ENCODE measurements at places on chromosomes 6 and 20. TPM values are rescaled to one million over a fixed set of nuclear protein-coding genes. Genes with fewer than 3 reads are reported as not detected.

DNA sequence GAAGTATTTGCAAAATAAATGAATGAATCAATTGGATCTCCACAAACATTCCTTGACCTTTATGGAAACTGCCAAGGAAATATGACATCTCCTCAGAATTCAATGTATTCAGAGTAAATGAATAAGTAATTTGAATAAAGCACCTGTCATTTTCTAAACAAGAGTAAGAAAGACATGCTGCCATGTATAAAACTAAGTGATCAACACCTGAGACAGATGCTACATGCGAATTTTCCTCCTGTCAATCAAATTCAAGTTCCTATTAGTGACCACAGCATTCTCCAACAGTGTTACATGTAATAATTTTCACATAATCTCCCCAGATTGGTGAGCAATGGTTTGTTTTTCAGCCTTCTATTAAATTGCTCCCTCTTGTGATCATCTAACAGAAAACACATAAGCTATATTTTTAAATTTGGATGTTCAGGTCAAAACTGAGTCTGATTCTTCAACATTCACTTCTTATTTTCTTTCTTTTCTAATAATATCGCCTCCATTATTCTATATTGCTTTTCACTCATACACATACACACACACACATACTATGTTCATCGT lies 163.2 kb upstream of the RNF217 start:
- DNase-seq = no peak

GRCh38 chr6:163427498-163428254 lies 13.2 kb downstream of the QKI start:
- DNase-seq = no peak

The CGA gene
- total RNA-seq = not detected

DNA sequence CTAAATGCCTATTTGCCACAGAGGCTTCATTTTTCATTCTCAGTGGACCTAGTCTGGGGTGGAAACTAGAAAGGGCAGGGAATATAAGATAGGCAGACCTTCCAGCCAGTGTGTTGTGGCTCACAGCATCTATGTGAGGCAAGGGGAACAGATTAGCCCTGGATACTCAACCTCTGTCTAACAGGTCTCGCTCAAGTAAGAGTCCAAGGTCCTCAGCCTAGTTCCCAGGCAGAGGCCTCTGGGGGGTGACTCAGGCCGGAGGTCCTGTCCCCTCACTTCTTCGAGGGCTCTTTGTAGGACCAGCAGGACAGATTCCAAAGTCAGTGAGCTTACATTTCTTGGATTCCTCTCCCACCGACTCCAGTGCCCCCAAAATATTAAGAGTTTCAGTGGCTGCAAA lies 106.6 kb downstream of the ZMYND8 start:
- DNase-seq = no peak

The PRELID3B gene
- 26.8 TPM for total RNA-seq

- DNase-seq = no peak
Observed at GRCh38 chr20:39691151-39691862, 729.2 kb downstream of the DHX35 start.

DNA sequence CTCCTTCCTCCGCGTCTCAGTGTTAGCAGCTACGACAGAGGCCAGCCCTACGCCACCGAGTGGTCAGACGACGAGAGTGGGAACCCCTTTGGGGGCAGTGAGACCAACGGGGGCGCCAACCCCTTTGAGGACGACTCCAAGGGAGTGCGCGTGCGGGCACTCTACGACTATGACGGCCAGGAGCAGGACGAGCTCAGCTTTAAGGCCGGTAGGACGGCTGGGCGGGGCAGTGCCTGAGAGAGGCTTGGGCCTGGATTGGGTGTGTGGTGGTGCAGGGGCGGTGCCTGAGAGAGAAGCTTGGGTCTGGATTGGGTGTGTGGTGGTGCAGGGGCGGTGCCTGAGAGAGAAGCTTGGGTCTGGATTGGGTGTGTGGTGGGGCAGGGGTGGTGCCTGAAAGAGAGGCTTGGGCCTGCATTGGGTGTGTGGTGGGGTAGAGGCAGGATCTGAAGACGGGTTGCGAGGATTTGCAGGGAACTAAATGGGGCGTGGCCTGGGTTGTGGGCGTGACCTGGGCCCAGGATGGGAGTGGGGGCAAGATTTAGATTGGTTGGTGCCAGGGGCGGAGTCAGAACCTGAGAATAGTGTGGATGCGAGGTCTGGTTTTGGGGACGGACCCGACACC lies 24.4 kb downstream of the SPDEF start:
- peak; percentile 72 for DNase-seq

The OTOR gene
- total RNA-seq = not detected

DNA sequence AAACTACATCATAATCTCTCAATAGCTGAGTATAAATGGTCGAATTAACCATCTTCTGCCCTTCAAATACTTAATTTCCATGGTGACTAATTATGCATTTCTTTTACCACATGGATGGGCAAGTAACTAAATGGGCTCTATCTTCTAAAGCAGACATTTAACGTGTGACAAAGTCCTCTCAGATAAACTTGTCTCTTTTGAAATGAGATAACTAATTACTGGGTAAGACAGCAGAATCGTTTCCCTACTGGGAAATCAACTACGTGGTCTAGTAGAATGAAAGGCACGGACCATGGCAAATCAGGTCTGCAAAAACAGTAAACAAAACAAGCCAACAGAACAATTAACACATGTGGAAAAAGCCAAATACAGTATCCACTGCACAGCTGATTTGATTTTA lies 137.7 kb downstream of the BACH2 start:
- DNase-seq = no peak

DNA sequence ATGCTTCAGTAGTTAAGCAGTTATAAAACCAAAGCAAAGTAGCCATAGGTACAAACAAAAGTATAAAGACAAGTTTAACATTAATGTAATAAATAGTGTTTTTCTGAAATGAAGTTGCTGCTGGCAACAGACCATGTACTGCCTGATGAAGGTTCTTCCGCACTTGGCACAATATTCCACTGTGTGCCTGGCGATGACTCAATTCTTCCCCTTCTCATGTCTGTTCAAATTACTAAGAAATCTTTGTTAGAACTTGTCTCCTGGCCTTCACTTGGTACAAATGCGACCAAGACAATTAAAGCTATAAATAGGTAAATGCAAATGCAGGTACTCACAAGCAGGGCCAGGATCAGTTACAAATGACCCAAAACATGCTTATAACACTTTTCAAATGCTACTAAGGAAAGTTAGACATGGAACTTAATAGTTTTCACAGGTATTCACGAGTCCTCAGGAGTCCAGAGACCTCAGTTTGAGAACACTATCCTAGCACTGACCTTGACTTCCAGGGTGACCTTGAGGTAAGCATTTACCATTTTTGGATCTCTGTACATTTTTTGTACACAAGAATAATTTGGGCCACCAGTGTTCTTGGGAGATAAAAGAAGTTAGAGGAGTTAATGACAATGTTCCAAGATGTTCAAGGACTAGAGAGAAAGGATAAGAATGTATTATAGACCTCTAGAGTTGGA lies 8.1 kb upstream of the DDR1 start:
- DNase-seq = peak; percentile 83

The LY6G6F gene
- not detected for total RNA-seq

The PAK5 gene
- 4.8 TPM for total RNA-seq

DNA sequence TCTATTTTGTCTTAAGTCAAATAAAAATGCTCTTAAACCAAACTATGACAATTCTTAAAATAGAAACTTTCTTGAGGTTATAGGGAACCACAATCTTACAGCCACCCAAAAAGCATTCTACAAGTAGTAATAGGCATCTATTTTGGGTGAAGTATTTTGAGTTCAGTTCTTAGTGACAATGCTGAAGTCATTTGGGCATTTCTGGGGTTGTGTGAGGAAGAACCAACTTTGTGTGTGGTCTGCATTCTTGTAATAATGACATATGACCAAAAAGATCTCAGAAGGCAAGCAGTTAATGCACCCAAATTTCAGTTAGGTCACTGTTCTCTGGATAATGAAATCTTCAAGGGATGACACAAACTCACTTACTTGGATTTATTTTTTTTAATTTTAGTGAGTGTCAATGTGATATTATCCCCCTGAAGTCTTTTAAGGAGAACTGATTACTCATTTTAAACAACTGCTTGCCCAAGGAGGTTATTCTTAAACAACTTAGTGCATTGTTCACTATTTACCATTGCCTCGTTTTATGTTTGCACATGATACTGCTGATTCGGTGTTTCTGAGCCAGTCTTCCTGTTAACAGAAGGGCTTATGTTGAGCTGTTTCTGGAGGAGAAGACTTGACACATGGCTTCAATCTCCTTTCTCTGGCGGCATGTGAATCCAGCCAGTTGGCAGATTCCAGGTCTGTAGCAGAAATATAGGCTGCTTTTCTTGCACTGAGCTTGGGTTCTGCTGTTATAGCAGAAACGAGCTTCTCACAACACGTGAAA lies 618.9 kb downstream of the BCKDHB start:
- DNase-seq = no peak

DNA sequence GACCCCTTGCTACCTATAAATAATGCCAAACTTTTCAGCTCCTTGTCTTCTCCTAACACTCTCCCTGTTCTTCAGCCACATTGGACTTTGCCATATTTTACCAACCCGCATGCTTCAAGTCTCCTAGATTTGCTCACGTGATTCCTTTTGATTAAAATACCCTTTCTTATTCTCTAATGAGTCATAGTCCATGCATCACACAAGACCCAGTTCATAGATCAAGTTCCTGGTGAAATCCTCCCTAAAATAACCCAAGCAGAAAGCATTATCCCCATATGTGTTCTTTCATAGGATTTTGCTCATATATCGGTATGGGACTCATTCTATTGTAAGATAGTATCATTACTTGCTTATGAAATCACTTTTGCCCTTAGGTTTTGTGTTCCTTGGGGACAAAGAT lies 108.9 kb upstream of the STXBP5 start:
- DNase-seq = no peak

- DNase-seq = no peak
Observed at GRCh38 chr6:140204154-140204553, 829.7 kb upstream of the CITED2 start.

The BNIP5 gene
- total RNA-seq = not detected

- DNase-seq = no peak
Observed at GRCh38 chr20:62777528-62777830, 18.8 kb upstream of the MRGBP start.

The CLVS2 gene
- 0.71 TPM for total RNA-seq

- DNase-seq = no peak
Observed at GRCh38 chr6:5083307-5083583, 1.9 kb upstream of the PPP1R3G start.

GRCh38 chr6:3304500-3305215 lies 45.9 kb downstream of the PSMG4 start:
- no peak for DNase-seq

DNA sequence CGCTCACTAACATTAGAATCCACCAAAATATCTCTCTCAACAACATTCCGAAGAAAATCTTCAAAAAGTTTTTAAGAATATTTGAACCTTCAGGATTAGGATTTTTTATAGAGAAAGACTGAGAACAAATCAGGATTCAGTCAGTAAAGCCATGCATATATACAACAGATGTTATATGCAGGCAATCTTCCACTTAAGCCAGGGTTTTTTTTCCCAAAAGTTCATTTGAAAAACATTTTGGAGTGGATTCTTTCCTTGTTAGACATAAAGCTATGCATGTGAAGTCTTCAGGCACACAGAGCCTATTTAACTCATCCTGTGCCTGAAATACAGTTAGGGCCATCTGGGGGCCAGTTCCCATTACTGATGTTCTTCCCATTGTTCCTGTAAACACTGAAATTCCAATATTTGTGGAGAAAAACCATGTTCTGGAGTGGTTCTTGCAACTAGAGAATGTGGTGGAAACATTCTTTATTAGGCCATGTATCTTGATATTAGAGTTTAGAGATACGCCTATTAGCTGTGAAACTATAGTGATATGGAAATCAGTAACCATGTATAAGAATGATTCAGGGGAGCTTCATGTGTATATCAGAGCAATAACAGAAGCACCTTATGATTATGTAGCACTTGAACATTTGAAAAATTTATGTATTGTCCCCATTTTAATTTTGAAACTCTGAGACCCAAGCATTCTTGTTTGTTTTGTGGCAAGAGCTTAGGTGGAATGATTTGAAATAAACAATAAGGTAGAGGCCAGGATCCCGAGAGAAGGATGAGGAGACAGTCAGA lies 61.7 kb downstream of the PLEKHG1 start:
- DNase-seq = no peak

The ERVFRD-1 gene
- 0.69 TPM for total RNA-seq

GRCh38 chr6:111858347-111858746 lies 14.9 kb downstream of the FYN start:
- no peak for DNase-seq

DNA sequence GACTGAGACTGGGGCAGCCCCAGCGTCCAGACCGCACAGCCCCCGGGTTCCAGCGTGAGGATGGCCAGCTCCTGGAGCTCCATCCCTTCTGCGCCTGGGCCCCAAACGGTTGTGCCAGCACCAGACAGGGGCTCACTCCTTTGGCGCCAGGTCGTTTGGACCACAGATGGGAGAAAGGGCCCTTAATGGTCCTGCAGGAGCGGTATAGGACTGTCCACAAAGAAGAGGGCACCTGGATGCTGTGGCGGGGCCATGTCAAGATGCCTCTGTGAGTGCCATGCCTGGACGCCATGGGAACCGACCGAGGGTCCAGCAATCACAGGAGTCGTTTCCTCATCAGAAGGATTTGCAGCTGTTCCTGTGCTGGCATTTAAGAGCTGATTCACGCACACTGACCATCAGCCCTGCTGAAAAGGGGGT lies 82.7 kb downstream of the DLL1 start:
- no peak for DNase-seq

- no peak for DNase-seq
Observed at GRCh38 chr20:22586645-22587310, 2.4 kb upstream of the FOXA2 start.

The EIF2S2 gene
- total RNA-seq = 68.4 TPM

DNA sequence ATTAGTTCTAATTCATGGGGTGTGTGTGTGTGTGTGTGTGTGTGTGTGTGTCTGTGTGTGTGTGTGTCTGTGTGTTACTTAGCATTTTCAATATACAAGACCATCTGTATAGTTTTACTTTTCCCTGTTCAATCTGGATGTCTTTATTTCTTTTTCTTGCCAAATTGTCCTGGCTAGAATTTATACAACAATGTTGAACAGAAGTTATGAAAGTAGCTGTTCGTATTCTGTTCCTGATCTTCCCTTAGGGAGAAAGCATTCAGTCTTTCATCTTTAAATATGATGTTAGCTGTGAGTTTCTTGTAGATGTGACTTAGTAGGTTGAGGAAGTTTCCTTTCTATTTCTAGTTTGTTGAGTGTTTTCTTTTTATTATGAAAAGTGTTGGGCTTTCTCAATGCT lies 334.7 kb upstream of the RNF24 start:
- no peak for DNase-seq

DNA sequence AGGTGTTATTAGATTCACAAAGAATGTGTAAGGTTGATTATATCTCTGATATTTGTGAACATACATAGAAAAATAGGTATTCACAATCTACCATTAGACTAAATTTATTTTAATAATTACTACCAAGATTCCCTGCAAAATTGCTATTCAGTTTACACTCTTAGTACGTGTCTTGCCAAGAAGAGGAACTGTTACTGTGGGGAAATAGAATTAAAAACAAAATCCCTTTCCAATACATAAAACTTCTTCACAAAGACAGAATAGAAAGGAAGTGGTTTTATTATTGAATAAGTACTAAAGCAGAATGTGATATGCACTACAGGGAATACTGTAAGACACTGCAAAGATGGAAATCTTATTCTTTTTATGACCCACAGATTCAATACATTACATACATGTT lies 17.0 kb downstream of the RAB32 start:
- no peak for DNase-seq

The FAM229B gene
- 22.7 TPM for total RNA-seq

The GNRH2 gene
- not detected for total RNA-seq

The WFDC2 gene
- 0.42 TPM for total RNA-seq

The AKAP7 gene
- 68.6 TPM for total RNA-seq

- DNase-seq = no peak
Observed at GRCh38 chr6:10505529-10505928, 15.6 kb upstream of the GCNT2 start.

GRCh38 chr20:50717974-50718761 lies 13.2 kb upstream of the PARD6B start:
- no peak for DNase-seq
